ENCODE measurements at places on chromosomes 7 and 10.

DNA sequence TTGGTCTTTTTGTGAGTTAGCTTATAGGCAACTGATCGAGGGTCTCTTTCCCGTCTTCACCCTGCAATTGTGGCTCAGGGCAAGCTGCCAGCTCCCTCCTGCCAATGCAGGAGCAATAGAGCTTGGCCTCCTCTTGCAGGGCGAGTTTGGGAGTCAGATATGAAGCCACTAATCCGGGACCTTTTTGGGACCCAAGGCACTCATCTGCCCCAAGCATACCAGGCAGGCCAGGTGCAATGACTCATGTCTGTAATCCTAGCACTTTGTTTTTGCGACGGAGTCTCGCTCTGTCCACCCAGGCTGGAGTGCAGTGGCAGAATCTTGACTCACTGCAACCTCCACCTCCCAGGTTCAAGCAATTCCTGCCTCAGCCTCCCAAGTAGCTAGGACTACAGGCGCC lies 21.1 kb downstream of the LIMK1 start:
- no peak for DNase-seq

DNA sequence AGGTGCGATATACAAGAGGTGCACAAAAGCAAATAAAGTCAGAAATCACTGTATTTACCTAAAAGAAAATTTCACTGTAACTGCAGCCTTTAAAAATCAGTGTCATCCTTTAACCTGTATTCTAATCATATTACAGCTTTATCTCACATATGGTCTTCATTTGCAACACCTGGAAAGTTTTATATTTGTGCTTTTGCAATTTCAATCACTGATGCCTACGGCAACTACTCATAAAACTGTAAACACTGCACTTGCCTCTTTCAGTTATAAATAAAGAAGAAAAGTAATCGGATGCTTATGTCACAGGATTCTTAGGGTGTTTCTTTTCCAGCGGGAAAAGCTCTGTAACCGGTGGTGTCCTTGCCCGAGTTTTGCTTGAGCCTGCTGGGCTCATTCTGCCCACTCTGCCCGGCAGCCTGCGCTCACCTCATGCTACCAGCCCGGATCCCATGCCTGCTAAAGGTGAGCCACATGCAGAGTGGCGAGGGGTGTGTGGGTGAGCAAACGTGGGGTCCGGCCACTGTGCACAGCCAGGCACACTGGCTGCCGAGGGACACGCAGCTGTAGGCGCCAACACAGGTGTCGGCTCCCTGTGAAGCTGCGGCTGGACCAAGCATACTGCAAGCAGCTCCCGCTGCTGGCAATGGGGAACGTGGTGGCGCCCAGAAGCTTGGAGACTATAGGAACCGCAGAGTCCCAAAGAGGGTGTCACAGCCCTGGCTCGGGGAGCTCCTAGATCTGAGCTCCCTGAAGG lies 56.3 kb upstream of the ABCB5 start:
- no peak for DNase-seq

DNA sequence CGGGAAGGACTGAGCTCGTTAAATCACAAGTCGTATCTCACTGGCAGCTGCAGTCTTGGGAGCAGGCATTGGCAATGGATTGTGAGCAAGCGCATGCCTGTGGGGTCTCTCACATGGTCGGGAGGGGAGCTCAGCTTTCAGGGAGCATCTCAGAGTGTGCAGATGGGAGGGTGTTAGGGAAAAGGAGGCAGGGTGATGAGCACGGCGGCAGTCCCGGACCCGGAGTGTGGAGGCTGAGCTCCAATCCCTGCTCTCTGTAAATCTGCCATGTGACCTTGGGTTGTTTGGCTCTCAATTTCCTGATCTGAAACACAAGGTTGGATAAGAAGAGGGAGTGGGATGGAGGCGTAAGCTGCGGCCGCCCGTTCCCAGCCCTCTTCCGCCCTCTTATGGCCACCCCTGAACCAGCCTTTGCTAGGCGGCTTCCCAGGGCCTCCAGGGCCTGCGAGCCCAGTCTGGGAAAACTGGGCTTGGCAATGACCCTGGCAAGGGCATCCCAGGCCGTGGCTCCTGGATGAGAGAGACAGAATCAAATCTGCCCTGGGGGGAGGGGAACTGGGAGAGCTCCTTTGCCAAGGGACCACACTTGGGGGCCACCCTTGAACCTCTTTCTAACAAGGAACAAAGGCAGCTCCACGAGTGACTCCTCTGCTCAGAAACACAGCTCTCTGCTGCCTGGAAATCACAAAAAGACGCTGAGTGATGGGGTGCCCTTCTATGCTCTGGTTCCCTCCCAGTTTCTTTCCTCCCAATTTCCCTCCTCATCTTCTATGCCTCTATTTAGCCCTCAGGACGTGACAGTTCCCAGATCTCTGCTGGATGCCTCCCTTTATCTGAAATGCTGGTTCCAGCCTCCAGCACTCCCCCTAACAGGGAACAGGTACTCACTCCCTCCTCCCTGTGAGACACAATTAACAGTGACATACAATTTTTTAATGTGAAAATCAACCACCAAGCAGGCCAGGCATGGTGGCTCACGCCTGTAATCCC lies 41.7 kb upstream of the LOXL4 start:
- no peak for DNase-seq

DNA sequence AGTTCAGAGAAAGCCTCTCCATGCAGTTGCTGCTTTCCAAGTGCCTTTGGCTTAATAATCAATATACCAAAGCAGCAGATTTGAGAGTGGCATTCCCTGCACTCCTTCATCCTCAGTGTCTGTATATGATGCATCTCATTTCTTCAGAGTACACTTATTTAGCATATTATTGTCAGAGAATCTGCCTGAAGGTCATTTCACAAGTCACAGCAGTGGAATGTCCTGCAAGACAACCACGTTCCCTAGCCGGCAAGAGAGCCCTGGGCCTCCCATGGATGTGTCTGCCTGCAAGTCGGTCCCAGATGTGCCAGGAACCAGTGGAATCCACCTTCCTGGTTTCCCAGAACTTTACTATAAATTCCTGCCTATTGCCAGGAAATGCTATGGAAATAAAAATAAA lies 289.4 kb upstream of the IGFBP3 start:
- no peak for DNase-seq

GRCh38 chr10:64376167-64376566 lies 855.0 kb downstream of the REEP3 start:
- DNase-seq: no peak

GRCh38 chr10:11004144-11005077 lies 13.3 kb upstream of the CELF2 start:
- DNase-seq: no peak

- no peak for DNase-seq
Measured at GRCh38 chr10:88108115-88108610, 244.7 kb downstream of the PTEN start.

DNA sequence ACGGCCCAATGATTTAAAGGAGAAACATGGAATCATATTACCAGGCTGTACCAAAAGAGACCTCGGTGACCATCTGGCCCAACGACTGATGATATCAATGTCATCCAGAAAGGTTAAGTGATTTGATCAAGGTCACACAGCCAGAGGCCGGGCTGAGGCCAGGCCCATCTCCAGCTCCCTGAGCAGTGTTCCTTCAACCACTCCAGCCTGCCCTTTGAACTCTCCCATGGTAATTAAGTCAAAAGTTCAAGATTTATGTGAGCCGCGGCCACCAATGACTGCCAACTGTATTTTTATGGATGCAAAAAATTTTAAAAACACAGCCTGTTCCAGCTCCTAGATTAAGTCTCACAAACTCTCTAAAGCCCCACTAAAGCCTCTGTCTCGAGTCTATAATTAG lies 41.8 kb downstream of the FGFR2 start:
- no peak for DNase-seq

GRCh38 chr7:115274-115911 lies 77.0 kb upstream of the FAM20C start:
- DNase-seq: no peak

GRCh38 chr10:14415676-14416307 lies 85.1 kb upstream of the FRMD4A start:
- DNase-seq: no peak

GRCh38 chr7:86978808-86979506 lies 80.5 kb downstream of the ELAPOR2 start:
- no peak for DNase-seq

- no peak for DNase-seq
Measured at GRCh38 chr7:50486512-50486911, 36.4 kb upstream of the FIGNL1 start.

DNA sequence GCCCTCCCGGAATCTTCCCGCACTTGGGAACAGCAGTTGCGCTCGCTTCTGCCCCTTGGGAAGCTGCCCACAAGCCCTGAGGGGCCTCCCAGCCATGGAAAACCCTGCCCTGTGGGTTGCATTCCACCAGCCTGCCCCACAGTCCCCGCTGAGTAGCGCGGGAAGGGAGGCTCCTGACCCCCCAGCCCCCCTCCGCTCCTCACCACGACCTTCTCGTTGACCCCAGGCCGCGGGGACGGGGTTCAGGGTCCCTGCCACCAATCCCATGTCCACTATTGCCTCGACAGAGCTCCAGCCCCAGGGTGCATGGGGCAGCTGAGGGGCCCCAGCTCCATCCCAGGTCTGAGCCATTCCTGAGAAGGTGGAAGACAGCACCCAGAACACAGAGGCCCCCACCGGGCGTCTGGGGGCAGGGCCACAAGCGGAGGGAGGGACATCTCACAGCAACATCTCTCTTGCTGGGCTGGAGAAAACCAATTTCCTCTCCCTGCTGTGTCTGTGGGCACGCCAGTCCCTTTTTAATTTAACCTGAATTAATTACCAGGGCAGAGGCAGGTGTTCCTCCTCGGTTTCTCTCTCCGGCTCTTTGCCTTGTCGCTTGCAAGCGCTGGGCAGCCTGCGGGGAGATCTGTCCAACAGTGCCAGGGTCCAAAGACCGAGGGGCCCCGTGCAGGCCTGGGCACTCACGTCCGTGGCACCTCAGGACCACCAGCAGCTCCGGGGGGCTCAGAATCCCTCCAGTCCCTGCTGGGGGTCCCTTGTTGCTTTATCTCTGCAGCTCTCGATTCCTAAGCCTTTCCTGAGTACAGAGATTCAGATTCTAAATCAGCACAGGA lies 57.9 kb downstream of the FOXL3 start:
- no peak for DNase-seq

- DNase-seq: no peak
Measured at GRCh38 chr10:103666087-103666761, 172.7 kb downstream of the NEURL1 start.

- DNase-seq: no peak
Measured at GRCh38 chr10:107163076-107163855, 1.2 kb downstream of the SORCS1 start.

DNA sequence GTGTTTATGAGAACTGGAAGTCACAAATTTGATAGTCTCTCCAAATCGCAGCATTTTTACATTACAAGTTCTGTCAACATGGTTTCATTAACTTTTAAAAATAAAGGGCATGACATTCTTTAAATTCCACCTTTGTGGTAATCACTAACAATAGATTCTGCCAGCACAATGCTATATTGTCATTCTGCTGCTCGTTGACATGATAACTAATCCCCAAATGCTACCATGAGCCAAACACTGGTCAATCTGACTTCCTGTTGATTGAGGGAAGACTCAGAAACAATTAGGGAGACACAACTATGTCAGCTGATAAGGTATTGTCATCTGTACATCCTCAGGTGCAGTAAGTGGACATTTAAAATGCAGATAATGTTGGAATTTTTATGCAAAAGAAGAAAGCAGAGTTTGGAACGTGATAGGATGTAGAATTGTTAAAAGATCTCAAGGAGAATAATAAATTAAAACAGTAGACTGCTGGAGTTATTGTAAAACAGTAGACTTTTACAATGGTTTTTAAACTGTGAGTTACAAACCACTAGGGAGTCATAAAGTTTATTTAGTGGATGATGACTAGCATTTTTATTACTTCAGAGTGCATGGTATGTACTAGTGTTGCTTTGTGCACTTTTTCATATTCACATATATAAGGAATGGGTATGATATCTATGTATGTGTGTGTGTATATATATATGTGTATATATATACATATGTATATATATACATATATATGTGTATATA lies 126.4 kb upstream of the DKK1 start:
- no peak for DNase-seq

DNA sequence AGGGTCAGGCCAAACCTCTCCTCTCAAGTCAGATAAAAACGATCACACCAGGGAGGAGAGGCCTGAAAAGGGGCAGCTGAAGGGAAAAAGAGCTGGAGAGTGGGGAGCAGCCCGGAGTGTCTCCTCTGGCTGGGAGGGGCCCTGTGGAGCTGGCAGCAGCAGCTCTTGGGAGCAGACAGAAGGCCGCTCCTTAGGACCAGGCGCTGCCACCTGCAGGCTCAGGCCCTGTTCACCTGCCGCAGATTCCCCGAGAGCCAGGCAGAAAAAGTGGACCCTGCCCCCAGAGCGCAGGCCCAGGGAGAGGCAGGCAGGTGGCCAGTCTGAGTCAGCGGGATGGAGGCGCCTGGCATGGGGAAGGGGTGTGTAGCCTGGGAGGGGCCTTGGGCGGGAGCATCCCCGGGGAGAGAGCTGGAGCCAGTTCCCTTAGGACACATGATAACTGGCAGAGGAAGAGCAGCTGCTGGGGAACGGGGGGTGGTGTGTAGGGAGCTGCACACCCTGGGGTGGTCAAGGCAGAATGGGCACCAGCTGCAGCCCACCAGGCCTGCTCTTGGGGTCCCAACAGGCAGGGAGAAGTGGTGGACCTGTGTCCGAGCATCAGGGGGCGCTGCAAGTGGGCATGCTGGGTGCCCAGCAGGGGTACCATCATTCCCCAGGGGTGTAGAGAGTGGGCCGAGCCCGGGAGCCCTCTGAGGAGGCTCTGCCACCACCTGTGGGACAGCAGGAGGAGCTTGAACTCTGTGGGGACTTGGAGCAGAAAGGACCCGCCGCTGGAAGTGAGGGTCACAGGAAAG lies 177.2 kb upstream of the RHEB start:
- DNase-seq: no peak

GRCh38 chr10:123766012-123766411 lies 99.9 kb downstream of the GPR26 start:
- no peak for DNase-seq

GRCh38 chr10:11863353-11864109 lies 40.4 kb downstream of the PROSER2 start:
- DNase-seq: no peak

DNA sequence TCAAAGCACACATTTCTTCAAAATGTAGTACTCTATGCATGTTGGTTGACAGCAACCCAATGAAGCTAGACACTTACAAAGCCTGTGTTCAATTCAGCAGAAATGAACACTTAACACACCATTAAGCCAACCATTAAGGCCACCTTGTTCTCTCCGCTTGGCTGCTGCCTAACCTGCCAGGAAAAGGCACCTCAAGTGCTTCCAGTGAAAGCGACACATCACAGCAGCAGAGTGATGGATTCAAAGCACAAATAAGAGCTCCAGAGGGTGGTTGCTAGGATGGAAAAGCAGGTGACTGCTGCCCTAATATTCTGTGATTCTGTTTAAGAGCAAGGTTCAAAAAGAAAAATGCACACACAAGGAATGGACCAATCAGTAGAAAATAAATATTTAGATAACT lies 81.5 kb upstream of the GNAI1 start:
- no peak for DNase-seq

DNA sequence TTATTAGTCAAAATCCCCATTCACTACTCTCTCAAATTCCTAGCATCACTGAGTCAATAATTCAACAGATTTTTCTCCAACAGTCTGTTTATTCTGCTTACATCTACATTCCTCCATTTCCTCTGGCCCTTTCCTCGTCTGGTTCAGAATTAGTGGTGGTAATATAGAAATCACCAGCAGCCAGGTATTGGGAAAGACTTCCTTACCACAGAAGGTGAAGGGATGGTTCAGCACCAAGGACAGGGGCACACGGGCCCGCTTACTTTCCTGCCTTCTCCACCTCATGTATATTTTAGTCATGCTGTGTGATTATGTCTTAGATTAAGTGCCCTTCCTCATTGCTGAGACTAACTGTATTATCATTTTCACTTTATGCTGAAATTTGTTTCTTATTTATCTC lies 70.4 kb upstream of the APBB1IP start:
- peak; percentile 23 for DNase-seq
